Suprapubic skin (tissue), 4 donors: ENCODE measurements at places on chromosomes 4 and X.

DNA sequence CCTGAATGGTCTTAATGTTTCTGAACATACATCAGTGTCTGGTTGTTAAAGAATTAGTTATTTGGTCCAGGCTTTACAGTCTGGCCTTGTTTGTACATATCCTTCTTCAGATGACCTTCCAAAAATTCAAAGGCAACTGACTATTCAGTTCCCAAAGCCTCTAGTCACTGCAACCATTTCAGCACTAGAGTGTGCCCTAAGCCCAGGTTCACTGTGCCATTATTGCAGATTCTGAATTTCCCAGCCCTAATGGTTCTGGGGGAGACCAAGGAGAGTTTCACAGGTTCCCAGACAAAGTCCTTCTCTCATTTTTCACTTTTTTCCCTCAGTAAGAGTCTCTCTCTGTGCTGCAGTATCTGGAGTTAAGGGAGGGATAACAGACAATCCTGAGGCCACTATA is 235.8 kb downstream of the TRAM1L1 start:
- H3K27me3 ChIP-seq = no peaks in the 10 kb centered on the region
- H3K4me3 ChIP-seq = no peak overlapping the region
- no peaks in the 10 kb centered on the region for H3K4me1 ChIP-seq
- no peak overlapping the region for H3K27ac ChIP-seq
- no peaks in the 10 kb centered on the region for H3K36me3 ChIP-seq

DNA sequence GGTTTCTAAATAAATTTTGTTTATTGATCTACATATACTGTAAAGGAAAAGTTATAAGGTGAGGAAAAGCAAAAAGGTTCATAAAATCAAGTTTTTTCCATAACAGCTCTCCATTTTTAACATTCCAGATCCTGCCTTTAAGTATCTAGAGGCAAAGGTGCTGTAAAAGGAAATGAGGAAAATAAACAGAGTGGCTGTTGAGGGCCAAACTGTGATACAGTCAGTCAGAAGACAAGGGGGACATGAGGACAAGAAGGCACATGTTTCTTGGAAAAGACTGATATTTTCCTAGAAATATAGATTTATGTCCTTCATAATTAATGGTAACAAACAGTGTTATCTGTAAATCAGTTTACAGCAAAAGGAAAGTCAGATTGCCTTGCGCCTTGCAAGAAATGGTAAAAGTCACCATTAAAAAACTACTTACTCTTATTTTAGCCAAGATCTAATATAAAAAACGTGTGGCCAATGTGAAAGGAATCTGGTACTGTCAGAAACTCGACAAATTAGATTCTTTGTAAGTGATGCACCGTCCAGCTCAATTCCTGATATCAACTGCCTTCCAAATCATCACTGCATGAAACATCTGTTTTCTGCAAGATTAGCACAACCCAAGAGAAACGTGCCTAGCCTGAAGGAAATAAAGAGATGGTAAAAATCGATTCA is 34.0 kb upstream of the VEGFD start:
- no peaks in the 10 kb centered on the region for H3K36me3 ChIP-seq
- H3K27ac ChIP-seq = no peak overlapping the region
- no peaks in the 10 kb centered on the region for H3K27me3 ChIP-seq
- H3K4me3 ChIP-seq = no peak overlapping the region
- H3K4me1 ChIP-seq = no peaks in the 10 kb centered on the region

GRCh38 chr4:76902233-76902890 is 4.4 kb upstream of the SOWAHB start:
- H3K36me3 ChIP-seq = no peaks in the 10 kb centered on the region
- DNase-seq = no peak
- no peak overlapping the region for H3K4me3 ChIP-seq

GRCh38 chr4:184583738-184584502 is 65.3 kb downstream of the CASP3 start:
- no peaks in the 10 kb centered on the region for H3K4me1 ChIP-seq
- no peaks in the 10 kb centered on the region for H3K27me3 ChIP-seq
- H3K27ac ChIP-seq = no peak overlapping the region
- H3K4me3 ChIP-seq = no peak overlapping the region

GRCh38 chrX:96453139-96453538 is 231.5 kb upstream of the DIAPH2 start:
- H3K36me3 ChIP-seq = no peaks in the 10 kb centered on the region
- H3K4me1 ChIP-seq = no peaks in the 10 kb centered on the region
- H3K4me3 ChIP-seq = no peak overlapping the region
- H3K27ac ChIP-seq = no peak overlapping the region
- H3K27me3 ChIP-seq = no peaks in the 10 kb centered on the region
